NCI-H1105 (cell line): ENCODE measurements at places on chromosomes 12 and 14.

DNA sequence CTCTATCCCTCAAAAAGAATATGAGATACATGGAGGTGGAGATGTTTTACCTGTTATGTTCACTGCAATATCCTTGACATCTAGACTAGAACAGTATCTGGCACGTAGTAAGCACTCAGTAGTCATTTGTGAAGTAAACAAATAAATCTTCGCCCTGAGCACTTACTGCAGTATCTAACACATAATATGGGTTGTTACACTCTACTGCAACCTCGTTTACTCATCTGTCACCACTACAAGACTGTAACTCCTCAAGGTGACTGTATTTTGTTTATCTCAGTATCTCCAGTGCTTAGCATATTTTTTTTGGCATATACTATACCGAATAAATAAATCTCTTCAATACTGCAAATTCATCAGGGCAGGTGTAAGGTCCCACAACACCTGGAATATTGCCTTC, 66.1 kb downstream of the WASHC3 start:
- DNase-seq: no peak

DNA sequence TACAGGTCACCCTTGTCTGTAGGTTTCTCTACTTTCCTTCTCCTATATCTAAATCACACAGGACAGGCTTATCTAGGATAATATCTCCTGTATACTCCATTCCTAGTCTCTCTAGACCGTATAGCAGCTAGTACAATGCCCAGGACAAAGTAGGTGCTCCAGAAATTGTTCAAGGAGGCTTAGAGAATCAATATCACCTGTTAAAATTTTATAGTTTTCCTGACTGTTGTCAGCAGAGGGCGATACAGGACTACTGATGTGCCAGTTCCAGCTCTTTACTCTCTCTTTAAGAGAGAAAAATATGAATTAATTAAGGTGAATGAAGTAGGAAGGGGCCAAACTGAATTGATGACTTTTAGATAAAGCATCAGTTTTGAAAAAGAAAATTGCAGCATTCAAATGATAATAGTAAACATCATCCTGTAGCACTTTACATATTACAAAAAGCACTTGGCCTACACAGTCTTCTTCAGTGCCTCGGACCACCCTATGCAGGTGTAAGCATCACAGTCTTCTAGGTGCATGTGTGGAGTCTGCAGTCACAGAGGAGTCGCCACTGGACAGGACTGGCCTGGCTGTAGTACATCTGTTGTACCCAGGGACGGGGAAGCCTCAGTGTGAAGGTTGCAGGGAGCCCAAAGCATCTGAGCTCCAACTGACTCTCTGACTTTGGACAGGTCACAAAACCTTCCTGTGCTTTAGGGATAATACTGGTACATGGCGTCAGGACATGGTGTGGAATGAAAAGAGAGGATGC, 61.9 kb upstream of the MAX start:
- DNase-seq: peak; percentile 37

DNA sequence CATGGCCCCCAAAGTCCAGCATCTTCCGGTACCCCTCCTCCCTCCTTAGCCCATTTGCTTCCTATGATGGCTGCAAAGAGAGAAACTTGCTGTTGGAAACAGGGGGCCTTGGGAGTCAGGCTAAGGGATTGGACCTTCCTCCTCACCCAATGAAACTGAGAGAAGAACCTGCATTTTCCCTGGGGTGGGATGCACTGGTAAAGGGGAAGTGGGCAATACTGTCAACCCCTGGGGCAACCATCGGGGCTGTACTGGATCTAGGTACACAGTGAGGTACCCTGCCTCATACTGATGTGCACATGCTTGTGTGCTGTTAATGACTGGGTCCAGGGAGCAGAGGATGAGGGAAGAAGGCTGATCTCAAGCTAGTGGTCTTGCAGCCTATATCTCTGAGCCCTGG, 11.0 kb upstream of the JPH4 start:
- DNase-seq: no peak

GRCh38 chr12:26188127-26188526, 7.2 kb upstream of the SSPN start:
- no peak for DNase-seq

GRCh38 chr12:39626033-39626814, 6.6 kb upstream of the ABCD2 start:
- DNase-seq: no peak

GRCh38 chr14:58280954-58281787, 17.2 kb upstream of the ARID4A start:
- no peak for DNase-seq

- DNase-seq: no peak
Observed at GRCh38 chr14:82182646-82183045, 649.0 kb upstream of the SEL1L start.
